ENCODE measurements at places on chromosomes 1 and 21.

- DNase-seq = no peak
Observed at GRCh38 chr1:199287647-199288046, 648.8 kb downstream of the PTPRC start.

DNA sequence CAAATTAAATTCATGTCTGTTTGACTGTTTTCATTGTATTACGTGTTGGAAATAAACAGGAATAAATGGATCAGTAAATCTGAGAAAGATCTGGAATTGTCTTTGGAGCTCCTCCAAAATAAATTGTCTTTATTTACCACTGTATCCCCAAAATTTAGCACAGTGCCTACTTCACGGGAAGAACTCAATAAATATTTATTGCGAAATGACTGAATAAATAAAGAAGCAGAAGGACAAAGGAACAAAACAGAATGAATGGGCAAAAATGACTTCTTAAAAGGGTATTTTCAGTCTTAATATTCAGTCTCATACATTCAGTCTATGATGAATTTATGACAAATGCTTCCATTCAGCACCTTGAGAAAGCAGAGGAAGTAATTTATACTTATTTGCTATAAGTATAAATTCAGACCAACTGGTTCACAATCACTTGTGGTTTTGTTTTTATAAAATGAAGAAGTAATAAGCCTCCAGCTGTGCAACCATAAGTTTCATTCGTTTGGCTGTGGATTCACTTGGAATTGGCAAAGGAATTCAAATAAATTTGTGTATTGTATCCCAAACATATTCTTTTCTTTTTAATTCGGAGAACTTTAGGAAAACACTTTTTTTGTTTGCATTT lies 19.2 kb upstream of the PRKAA2 start:
- DNase-seq = no peak

DNA sequence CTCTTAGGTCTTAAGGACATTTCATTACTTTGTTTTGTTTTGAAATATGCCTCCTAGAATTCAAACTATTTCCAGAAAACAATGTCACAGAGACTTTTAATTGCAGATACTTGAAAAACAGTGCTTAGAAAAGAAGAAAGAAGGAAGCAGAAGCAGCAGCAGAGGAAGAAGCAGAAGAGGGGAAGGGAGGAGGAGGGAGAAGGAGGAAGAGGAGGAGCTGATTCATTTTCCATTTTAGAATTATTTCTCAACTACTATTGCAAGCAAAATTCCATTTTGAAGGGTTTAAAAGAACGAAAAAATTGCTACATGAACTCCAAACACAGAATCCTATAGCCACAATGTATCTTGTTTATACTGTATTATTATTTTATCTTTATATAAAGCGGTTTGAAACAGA lies 13.9 kb downstream of the RC3H1 start:
- DNase-seq = no peak

GRCh38 chr1:4006676-4007374 lies 106.8 kb upstream of the C1orf174 start:
- DNase-seq = no peak

- DNase-seq = no peak
Observed at GRCh38 chr1:21732664-21733063, 50.3 kb downstream of the USP48 start.

All from AG04449 (cell line).